ENCODE measurements at places on chromosomes 16 and 17.

GRCh38 chr16:72884037-72884436 is 163.9 kb downstream of the ZFHX3 start:
- DNase-seq, result no peak

- no peak for DNase-seq
These were observed 8.4 kb upstream of the CDRT4 start for GRCh38 chr17:15475631-15476354.

- peak; percentile 63 for DNase-seq
These were observed 195.2 kb downstream of the PARN start for GRCh38 chr16:14434860-14435259.

DNA sequence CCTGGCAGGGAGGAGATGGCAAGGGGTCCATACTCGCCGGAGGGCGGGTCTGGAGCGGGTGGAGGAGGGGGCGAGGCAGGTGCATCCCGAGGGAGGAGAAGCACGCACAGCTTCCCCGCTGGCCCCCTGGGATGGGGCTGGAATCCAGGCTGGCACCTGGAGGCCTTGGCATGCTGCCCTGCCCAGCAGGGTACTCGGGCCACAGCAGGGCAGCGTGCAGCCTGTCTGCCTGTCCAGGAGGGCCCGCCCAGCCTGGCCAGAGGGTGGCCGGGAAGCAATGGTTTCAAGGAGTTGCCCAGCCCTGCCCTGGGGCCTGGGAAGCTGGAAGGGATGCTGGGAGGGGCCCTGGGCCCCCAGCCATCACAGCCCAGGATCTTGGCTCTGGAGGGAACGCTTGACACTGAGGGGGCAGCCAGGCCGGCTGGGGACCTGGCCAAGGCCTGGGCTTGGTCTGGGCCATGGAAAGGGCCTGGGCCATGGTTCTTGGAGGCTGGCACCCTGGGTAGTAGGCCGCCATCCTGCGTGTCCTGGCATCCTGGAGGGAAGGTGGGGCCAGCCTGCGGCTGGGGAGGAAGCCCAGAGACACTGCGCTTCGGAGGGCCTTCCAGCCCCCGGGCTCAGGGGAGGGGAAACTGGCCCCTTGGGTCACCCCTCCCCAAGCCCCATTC is 1.1 kb downstream of the GLIS2 start:
- DNase-seq, result no peak

DNA sequence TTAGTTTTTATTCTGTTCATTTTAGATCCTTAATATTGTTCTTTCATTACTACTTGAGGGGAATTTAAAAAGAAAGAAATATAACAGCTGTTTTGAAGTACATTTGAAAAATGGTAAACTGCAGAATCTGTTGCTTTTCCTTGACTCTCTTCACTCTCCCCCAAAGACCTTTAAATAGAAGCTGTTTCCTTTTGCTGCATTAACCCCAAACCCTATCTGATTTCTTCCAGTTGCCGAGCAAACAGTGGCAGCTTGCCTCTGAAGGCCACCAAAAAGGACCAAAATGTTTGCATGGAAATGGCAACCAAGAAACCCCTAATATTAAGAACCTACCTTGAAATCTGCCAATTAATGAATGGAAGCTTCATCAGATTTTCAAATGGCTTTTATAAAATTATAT is 37.1 kb downstream of the PRKCA start:
- no peak for DNase-seq

GRCh38 chr17:3385869-3386816 is at the start of gene OR3A2:
OR3A2 (minus strand) TSS chr17:3386308.
- DNase-seq, result peak; percentile 3

DNA sequence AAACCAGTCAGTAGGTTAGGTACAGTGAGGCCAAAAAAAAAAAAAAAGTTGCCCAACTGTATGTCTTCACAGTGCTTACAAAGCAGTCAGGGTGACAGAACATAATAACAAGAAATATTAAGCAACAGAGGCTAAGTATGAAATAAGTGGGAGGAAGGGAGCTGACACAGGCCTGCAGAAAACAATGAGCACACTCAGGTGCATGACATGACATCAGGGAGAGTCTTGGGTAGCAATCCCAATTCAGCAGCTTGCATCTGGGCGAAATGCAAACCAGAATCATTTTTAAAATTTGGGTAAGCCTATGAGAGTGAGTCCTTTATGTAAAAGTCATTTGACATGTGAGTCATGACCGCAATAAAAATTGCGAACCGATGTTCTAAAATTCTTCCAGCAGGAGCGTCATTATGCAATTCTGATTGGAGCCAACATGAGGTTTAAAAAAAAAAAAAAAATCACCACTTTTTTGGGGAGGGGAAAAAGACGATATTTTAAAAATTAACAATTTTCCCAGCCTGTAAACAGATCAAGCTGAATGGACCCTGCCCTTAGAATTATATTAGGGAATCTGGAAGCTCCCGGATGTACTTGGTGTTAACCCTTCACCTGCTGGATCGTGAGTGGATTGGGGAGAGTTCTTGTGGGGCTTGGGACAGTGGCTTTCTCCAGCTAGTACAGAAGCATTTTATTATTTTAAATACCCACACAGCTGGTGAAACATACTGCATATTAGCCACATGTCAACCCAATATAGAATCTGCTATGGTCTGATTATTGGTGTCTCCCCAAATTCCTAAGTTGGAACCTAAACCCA is 127.9 kb downstream of the NPIPB5 start:
- DNase-seq, result no peak

DNA sequence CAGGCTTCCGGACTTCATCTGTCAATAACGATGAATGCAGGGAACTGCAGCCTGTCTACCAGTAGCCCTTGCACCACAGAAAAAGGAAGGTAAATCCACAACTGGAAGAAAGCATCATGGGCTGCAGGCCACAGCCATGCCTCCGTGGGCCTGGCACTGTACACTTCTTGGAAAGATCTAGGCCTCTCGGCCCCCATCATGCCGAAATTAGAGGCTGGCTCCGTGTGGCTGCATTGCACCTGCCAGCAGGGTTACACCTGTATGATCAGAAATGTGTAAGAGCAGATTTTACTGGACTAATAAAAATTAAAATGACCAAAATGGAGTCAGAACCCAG is 52.2 kb downstream of the SDK2 start:
- DNase-seq, result no peak

- no peak for DNase-seq
These were observed 7.7 kb downstream of the IGSF6 start for GRCh38 chr16:21644674-21645073.

DNA sequence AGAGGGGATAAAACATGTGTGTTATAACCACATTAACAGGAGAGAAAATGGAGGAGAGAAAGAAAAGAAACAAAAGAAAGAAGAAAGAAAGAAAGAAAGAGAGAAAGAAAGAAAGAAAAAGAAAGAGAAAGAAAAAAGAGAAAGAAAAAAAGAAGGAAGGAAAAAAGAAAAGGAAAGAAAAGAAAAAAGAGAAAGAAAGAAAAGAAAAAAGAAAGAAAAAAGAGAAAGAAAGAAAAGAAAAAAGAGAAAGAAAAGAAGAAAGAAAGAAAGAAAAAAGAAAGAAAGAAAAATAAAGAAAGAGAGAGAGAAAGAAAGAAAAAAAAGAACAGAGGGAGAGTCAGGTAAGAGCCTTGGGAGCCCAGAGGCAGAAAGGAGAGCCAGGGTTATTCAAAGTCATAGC is 446.6 kb upstream of the ASIC2 start:
- DNase-seq, result no peak

GRCh38 chr17:59621771-59622170 is 2.1 kb downstream of the CLTC start:
- no peak for DNase-seq

DNA sequence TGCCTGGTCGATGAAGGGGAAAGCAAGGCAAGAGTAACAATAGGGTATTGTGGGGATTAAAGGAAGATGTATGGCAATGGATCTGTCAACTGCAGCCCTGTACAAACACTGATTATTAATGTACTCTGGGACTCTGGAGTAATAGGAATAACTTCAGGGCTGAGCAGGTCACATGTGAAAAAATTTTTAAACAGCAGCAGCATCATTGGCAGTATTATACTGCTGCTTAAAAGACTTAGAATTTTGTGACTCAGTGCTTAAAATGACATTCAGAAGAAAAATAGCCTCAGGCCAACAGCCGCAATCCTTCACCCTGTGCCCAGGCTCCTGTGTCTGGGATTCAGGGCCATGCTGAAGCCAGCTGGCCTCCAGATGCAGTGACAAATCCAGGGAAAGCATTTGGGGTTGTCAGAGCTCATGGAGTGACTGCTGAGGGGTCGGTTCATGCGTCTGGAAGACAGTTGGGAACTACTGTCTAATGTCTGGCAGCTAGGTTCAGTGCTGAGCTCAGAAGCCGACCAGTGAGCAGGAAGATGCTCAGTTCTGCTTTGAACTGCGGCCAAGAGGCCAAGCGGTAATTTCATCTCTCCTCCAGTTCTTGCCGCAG is 22.2 kb downstream of the TEX2 start:
- peak; percentile 48 for DNase-seq

GRCh38 chr16:81684242-81684837 is 94.8 kb upstream of the PLCG2 start:
- DNase-seq, result no peak

DNA sequence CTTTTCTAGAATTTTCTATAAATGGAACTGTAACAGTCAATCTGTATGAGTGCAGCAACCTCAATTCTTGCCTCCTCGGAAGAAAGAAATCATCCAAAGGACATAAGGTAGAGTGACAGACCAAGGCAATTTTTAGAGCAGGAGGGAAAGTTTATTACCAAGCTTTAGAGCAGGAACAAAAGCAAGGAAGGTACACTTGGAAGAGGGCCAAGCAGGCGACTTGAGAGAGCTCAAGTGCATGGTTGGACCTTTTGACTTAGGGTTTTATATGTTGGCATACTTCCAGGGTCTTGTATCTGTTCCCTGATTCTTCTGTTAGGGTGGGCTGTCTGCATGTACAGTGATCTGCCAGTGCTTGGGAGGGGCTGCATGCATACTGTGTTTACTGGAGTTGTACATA is 50.3 kb downstream of the SCNN1G start:
- DNase-seq, result no peak

DNA sequence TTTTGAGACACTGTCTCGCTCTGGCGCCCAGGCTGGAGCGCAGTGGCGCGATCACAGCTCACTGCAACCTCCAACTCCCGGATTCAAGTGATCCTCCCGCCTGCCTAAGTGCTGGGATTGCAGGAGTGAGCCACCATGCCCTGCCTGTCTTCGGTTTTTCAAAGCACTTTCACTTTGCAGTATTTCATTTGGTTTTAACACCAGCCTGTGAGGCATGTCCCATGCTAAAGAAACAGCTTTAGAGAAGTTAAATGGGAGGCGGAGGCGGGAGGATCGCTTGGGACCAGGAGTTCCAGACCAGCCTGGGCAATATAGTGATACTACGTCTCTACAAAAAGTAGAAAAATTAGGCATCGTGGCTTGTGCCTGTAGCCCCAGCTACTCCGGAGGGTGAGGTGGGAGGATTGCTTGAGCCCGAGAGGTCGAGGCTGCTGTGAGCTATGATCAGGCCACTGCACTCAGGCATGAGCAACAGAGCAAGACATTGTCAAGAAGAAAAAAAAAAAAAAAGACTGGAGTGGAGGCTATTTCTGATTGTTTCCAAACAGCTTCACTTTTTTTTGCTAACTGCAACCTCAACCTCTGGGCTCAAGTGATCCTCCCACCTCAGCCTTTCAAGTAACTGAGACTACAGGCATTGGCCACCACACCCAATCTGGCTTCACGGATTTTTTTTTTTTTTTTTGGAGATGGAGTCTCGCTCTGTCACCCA is 1.3 kb downstream of the METTL23 start:
- no peak for DNase-seq

- DNase-seq, result peak; percentile 22
These were observed 24.3 kb downstream of the CENPV start for GRCh38 chr17:16328997-16329396.

DNA sequence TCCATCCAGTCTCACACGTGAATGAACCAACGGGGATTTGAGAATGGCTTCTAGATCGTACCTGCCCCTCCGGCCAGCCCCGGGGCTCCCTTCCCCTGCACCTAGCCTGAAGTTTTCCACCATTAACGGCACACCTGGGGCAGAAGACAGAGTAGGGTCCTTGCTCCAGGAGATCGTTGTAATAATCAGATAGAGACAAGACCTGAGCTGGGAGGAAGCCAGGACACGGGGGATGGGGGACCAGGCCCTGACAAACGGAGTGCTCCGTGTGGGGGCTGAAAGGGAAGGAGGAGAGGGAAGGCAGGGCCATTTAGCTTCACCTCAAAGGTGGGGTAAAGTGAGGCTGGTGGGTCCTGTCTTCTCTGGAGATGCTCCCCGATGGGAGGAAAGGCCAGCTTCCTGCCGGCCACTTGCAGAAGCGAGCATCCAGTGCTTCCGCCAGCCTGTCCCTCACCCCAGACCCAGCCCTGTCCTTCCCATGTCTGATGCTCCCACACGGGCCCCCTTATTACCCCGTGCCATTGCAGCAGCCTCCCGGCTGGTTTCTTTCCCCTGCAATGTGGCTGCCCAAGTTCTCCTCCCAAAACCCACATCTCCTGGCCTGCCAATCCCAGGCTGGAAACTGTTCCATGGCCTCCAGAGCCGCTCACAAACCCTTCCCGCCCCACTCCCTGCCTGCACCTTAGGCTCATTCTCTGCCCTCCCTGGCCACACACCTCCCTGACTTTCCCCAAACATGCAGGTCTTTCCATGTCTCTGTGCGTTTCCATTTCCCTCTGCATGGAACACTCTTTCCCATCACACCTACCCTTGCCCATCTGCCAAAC is 79.3 kb downstream of the MRC2 start:
- DNase-seq, result no peak

DNA sequence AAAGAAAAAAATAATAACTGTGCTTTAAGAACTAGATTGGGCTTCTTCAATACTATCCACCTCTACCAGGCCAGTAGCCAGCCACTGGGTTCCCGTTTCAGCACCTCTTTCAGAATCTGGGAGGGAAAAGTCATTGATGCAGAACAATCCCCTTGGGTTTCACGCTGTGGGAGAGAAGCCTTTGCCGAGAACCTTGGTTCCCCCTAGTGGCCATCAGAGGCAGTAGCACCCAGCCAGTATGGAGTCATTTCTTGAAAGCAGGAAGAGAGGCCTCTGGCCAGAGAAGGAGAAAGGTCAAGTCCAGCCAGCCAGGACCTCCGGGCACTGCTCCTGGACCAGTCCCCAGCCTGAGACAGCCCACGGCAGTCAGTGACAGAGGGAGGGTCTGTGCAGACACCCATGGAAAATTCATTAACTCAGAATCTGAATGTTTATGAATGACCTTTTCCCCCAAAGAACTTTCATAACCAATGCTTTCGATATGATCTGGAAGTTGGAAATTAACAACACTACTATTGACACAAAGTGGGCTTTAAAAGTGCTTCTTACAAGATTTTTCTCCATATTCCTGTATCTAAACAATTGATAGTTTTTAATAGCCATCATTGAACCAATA is 51.2 kb upstream of the CDH5 start:
- peak; percentile 81 for DNase-seq
